ENCODE measurements at places on chromosomes 7 and 10. TPM values are rescaled to one million over a fixed set of nuclear protein-coding genes. Genes with fewer than 3 reads are reported as not detected.

DNA sequence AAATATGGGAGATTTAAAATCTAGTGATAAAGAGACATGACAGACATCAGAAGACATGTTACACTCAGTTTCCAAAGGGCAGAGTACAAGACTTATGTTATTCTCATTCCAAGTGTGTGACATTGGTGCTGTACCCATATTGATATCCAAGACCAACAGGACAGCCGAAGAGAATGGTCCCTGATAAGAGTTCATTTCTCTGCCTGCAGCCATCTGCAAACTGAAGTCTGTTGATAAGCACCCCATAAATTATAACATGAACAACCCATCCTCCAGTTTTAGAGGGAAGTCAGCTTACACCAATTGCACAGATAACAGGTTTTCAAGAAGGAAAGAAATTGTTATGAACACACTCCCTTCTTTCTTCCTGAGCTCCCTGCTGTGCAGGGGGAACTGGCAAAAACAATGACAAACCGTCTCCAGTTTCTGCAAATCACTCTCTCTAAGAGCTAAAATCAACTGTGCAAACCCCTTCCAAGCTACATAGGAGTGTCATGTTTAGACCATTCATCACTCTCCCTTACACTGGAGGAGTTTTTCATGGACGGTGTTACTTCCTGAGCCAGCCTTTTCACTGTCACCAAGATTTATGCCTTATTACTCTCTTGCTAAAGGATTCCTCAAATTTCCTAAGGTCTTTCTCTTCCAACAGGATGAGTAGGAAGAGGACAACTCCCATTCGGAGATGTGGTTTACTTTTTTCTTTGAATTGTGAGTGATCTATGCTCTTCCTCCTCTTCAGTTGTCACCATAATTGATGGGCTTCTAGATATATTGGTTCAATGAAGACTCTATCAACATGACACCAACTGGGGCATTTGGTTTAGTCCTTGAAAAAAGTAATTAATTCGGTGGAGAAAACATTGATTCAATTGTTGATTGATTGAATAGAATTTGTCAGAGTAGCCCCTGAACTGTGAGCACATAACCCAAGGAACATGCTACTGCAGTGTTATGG, 80.3 kb upstream of the FAM171A1 start:
- no peak overlapping the region for H3K27ac ChIP-seq
- no peaks in the 10 kb centered on the region for H3K4me1 ChIP-seq
- no peak overlapping the region for H3K4me3 ChIP-seq
- H3K27me3 ChIP-seq, result peaks cover 68% of the 10 kb centered on the region
- no peak for DNase-seq

- no peak for DNase-seq
- peak overlapping the region; percentile 95 for H3K27ac ChIP-seq
- peak overlapping the region; percentile 96 for H3K4me3 ChIP-seq
- H3K4me1 ChIP-seq, result peaks cover 27% of the 10 kb centered on the region
- H3K27me3 ChIP-seq, result no peaks in the 10 kb centered on the region
Observed at GRCh38 chr10:73413108-73413527, 740 bp downstream of the ANXA7 start.

DNA sequence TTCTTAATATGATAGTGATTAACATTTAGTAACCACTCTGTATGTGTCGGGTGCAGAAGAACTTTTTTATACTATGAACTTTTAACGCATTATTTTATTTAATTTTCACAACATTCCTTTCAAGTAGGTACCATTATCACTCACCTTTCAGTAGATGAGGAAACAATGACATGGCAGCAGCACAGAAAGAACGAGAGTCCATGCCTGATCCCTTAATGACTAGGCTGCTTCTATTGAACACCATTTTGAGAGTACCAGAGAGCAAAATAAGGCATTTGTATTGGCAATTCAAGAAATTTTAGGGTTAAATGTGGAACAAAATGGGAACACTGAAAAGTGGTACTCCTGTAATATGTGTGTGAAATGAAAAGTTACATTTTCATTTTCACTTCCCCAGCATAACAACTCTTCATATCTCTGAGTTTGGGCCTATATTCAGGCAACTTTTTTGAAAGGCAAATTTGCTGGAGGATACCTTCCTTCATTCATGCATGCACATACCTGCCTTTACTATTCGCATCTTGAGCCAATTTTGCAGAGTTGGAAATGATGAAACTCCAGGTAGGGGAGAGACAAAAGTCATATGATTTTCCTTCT, 12.8 kb downstream of the LRRN3 start:
- no peaks in the 10 kb centered on the region for H3K36me3 ChIP-seq
- H3K4me3 ChIP-seq, result no peak overlapping the region
- H3K4me1 ChIP-seq, result peaks cover 4% of the 10 kb centered on the region
- no peaks in the 10 kb centered on the region for H3K27me3 ChIP-seq
- H3K27ac ChIP-seq, result peak overlapping the region; percentile 49

DNA sequence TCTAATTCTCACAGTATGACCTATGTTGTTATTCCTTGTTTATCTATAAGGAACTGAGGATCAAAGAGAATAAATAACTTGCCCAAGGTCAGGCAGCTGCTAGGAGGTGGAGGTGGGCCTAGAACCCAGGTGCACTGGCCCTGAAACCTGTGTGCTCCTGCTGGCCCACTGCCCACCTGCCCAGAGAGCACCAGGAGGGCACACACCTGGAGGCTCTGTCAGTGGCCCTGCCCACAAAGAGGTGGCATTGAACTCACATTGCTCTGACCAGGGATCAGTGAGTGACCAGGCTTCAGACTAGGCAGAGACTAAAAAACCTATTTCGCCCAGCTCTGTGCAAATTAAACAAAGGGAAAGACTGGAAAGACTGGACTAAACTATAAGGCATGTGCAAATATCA, 210.6 kb downstream of the TNS3 start:
- H3K27ac ChIP-seq, result no peak overlapping the region
- no peaks in the 10 kb centered on the region for H3K4me1 ChIP-seq
- no peak overlapping the region for H3K4me3 ChIP-seq
- no peaks in the 10 kb centered on the region for H3K36me3 ChIP-seq
- no peaks in the 10 kb centered on the region for H3K27me3 ChIP-seq
- no peak for DNase-seq

DNA sequence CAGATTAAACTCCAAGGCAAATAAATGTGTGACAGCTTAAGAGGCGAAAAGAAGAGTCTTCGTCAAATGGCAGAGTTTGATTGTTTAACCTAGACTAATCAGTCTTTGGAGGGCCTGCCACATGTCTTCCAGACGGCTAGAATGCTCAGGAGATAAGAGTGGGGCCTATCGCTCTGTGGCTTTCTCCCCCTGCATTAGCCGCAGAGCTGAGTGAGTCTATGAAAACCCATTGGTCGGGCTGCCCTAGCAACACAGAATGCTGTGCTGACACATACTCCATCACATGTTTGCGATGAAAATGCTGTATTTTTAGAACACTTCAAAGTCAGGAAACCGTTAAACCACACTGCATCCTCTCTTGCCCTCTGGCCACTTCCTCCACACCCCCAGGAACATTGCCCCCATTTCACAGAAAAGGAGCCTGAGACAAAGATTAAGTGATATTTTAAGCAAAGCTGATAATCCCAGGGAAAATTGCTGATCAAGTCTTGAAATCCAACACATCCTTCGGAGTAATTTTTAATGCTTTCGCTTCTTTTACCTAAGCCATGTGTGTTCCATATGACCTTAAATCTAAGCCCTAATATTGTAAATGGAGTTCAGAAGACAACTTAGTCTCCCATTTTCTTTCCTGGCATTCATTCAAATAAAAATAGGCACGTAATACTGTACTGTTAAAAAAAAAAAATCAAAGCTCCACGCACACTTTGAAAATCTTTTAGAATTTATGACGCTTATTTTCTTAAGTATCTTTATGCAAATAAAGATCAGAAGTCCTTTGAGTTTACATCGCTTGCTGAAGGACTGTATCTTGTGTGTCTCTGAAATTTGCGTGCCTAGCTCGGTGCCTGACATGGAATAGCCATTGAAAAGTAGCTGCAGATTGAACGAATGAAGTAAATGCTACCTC, 161.2 kb downstream of the CELF2 start:
- peak; percentile 69 for DNase-seq
- no peak overlapping the region for H3K27ac ChIP-seq
- peaks cover 90% of the 10 kb centered on the region for H3K4me1 ChIP-seq
- peaks cover 22% of the 10 kb centered on the region for H3K36me3 ChIP-seq
- H3K27me3 ChIP-seq, result no peaks in the 10 kb centered on the region
- no peak overlapping the region for H3K4me3 ChIP-seq

- H3K27ac ChIP-seq, result no peak overlapping the region
- H3K36me3 ChIP-seq, result peaks cover 2% of the 10 kb centered on the region
- H3K27me3 ChIP-seq, result peaks cover 32% of the 10 kb centered on the region
- no peak for DNase-seq
- no peaks in the 10 kb centered on the region for H3K4me1 ChIP-seq
Observed at GRCh38 chr7:3760651-3761050, 459.6 kb downstream of the SDK1 start.

DNA sequence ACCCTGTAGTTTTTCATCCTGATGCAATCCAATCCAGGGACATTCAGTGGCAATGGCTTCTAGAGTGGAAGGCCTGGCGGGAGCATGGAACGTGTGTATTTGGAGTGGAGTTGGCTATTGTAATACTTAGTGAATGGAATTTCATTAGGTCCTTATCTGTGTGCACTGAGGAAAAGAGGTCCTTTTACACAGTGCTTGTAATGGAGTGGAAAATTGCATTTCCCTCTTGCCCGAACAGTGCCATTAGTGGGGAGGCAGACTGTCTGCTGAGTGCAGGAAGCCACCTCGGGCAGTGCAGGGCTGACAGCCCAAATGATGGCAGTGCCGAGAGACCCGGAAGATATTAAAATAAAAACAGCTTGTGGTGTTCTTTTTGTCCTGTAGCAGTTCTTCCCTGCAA, 786.6 kb downstream of the LRMDA start:
- H3K4me3 ChIP-seq, result no peak overlapping the region
- no peak for DNase-seq
- H3K4me1 ChIP-seq, result no peaks in the 10 kb centered on the region
- H3K27ac ChIP-seq, result no peak overlapping the region
- no peaks in the 10 kb centered on the region for H3K36me3 ChIP-seq
- H3K27me3 ChIP-seq, result no peaks in the 10 kb centered on the region

GRCh38 chr7:36188266-36188665, 35.2 kb downstream of the EEPD1 start:
- H3K4me3 ChIP-seq, result no peak overlapping the region
- H3K27me3 ChIP-seq, result no peaks in the 10 kb centered on the region
- H3K27ac ChIP-seq, result peak overlapping the region; percentile 81
- peaks cover 11% of the 10 kb centered on the region for H3K36me3 ChIP-seq

DNA sequence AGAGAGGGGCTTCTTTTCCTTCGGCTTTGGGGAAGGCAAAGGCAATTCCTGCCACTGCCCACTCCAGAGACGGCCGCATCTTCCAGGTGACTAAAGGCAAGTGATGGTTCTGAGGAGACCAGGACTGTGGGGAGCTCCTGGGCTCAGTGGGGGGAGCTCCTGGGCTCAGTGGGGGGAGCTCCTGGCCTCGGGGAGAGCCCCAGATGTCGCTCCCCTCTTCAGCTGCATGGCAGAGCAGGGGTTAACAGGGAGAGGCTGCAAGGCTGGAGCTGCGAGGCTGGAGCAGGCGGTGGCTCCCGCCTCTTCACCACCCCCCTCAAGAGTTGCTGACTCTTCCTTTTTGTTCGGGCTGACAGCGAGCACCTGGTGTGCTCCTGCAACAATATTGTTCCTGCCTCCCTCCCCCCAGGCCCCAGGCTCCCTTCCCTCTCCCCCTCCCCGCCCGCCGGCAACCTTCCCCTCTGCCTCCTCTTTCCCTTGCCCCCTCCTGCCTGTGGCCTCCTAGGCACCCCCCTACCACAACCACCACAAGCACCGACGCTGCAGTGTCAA, 56.3 kb upstream of the LBX1 start:
- peaks cover 89% of the 10 kb centered on the region for H3K27me3 ChIP-seq
- no peak overlapping the region for H3K27ac ChIP-seq
- H3K4me1 ChIP-seq, result peaks cover 19% of the 10 kb centered on the region
- DNase-seq, result no peak

DNA sequence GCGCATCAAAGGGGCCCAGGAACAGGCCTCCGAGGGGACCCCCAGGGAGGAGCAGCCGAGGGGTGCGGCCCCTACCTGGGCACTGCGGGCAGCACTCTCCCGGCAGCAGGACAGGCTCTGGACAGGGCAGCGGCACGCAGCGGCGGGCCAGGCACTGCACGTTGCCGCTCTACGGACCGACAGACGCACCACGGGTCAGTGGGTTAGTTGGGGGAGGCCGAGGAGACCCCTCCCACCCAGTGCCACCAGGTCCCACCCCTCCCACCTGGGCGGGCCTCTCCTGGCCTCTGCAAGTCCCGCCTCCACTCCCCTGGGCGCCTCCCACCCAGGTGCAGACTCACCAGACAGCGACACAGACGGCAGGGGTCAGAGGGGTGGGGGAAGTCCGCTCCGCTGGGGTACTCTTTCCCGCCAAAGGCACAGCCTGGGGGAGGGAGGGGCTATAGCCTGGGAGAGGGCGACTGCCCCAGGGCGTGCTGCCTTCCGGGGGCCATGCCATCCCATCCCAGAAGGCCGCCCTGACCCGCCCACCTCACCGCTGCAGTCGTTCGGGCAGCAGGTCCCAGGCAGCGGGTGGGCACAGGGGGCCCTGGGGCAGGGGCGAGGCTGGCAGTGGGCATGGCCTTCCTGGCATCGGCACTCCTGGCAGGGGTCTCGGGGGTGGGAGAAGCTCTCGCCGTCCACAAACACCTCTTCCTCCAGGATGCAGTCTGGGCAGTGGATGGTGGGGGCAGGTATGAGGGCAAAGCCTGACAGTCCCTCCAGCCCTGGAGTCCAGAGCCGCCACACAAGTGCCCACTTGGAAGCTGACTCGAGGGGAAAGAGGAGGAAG, 19.2 kb downstream of the KCP start:
- no peaks in the 10 kb centered on the region for H3K4me1 ChIP-seq
- peak overlapping the region; percentile 61 for H3K4me3 ChIP-seq
- no peaks in the 10 kb centered on the region for H3K36me3 ChIP-seq
- no peak overlapping the region for H3K27ac ChIP-seq

DNA sequence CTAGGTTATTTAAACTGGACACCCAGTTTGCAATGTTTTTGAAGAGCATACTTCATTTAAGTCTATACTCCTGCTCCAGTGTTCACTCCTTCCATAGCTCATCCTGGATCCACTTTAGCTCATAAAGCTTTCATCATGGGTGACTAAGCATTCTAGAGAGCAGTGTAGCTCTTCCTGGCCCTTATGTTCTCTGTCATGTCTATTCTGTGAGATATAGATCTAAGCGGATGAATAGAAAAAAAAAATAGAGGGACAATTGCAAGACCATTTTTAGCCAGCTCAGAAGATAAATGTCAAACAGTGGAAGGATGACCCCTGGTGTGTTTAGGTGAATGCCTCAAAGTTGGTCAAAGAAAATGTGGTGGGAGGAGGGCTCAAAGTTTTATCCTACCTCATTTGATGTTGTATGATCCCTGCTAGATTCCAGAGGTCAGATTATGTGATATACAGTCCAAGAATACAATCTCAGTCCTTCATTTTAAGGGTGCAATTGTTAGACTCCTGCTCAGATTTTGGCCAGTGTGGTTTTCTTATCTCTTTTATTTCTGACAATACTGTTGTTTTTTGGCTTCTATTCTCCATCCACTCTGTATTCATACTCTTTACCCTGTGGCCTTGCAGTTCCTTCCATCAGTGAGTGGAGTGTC, 7.5 kb upstream of the HECW1 start:
- H3K27me3 ChIP-seq, result peaks cover 44% of the 10 kb centered on the region
- H3K36me3 ChIP-seq, result peaks cover 4% of the 10 kb centered on the region
- no peak for DNase-seq
- H3K27ac ChIP-seq, result no peak overlapping the region

Gene FAM25C
- total RNA-seq, result not detected

Gene GNG11
- total RNA-seq, result 24.5 TPM

Gene OR9A2
- not detected for total RNA-seq

Measured in T-helper 17 cell (primary cell).